ENCODE measurements at places on chromosomes 6 and 20.
A peak's percentile ranks its signal among the peaks of the same experiment; 100 is the strongest.

- DNase-seq = no peak
These were observed 162.2 kb downstream of the NKAIN2 start for GRCh38 chr6:123965894-123966293.

DNA sequence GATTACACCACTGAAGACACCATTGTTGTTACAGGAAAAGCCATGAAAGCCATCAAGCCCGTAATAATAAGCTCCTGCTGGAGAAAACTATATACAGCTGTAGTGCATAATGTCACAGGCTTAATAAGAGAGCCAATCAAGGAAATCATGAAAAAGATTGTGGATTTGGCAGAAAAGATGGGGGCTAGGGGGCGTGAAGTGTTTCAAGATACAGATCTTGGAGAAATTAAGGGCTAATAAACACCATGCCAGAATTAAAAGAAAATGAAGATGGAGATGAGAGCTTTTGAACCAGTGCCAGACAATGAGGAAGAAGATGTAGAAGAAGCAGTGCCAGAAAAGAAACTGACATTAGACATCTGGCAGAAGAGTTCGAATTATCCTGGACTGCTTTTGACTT is 43.2 kb upstream of the DTNBP1 start:
- DNase-seq = no peak

DNA sequence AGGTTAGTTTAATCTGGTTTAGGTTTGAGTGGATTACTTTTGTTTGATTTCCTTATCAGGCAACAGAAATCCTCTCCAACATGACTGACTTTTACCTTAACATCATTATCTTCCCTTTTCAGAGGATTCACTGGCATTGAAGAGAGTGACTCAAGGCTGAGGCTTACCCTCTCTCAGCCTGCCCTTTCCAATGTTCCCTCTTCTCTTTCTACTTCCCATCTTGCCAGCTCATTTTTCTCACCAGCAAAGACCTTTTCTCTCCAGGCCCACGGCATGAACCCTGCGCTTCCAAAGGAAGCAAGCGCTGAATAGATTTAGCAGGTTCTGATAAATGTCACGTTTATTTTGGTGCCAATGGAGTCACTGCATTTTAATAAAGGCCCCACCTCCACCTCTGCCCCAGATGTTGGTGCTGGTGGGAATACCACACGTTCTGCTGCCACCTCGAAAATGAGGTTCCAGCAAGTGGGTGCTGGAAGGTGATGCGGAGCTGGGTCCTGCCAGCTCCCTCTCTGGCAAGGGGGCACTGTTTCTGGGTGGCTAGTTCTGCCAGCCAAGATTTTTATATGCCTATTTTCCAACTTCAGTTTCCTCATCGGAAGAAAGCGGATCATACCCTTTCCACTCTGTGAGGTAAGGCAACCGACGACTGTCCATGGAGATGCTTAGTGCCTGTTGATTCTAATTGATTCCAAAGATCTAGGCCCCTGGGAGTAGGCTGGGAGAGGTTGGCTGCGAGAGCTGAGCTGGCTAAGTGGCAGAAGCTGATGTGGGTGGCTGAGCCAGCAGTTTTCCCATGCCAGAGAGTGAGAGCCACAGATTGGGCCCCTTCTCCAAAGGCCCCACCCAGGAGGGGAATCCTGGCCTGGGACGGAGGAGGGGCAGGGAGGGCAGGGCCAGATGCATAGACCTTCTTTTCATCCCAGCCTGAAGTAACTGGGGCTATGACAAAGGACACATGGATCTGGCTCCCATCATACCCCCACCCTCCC is 87.7 kb upstream of the MAFB start:
- DNase-seq = no peak

DNA sequence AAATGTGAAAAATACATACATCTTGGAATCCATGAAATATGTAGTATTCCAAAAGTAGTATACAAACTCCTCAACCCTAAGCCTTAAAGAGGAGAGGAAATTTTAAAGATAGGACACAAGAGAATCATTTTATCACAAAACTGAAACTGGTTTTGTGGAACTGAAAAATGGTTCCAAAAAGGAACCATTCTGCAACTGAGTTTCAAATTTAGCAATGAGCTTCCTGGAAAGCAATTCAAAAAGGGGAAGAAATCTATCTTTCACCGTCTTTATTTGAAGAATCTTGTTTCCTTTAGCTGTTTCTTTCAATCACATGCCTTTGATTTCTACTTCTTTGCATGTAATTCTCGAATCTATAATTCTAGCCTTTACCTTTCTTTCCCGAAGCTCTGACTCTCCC is 32.2 kb upstream of the LAMP5 start:
- DNase-seq = no peak

DNA sequence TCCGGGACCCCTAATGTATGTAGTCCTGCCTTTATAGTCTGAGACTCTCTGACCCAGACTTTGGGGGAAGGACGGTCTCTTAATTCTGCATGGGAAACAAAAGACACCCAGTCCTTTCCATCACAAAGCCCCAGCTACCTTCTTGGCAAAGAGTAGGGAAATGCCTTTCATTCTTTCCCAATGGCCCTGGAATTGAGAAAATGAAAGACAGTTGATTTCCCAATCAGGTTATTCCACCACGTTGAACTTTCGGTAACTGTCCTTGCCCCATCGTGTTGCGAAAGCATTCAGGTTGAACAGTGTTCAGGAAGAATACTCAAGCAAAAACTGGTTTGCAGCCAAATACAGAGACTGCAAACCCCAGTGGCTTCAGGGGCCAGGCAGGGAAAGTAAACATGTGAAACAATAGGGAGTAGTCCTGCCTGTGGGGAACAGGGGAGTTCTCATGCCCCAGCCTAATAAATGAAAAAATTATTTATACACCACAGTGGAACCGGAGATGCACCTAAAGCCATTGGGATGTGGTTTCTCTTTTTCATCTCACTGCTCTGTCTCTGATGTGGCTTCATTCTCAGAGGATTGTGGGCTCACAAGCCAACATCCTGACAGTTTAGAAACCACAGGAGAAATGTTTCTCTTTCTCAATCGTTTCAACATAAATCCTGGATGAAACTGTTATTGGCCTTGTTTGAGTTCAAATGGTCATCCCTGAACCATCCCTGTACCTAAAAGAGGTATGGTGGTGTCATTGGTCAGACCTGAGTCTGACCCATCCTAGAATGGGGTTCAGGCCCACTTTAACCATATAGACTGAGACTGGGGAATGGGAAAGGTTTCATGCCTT is 44.2 kb upstream of the SLC9A8 start:
- DNase-seq = no peak

- no peak for DNase-seq
These were observed 16.1 kb upstream of the CTCFL start for GRCh38 chr20:57540890-57541580.

DNA sequence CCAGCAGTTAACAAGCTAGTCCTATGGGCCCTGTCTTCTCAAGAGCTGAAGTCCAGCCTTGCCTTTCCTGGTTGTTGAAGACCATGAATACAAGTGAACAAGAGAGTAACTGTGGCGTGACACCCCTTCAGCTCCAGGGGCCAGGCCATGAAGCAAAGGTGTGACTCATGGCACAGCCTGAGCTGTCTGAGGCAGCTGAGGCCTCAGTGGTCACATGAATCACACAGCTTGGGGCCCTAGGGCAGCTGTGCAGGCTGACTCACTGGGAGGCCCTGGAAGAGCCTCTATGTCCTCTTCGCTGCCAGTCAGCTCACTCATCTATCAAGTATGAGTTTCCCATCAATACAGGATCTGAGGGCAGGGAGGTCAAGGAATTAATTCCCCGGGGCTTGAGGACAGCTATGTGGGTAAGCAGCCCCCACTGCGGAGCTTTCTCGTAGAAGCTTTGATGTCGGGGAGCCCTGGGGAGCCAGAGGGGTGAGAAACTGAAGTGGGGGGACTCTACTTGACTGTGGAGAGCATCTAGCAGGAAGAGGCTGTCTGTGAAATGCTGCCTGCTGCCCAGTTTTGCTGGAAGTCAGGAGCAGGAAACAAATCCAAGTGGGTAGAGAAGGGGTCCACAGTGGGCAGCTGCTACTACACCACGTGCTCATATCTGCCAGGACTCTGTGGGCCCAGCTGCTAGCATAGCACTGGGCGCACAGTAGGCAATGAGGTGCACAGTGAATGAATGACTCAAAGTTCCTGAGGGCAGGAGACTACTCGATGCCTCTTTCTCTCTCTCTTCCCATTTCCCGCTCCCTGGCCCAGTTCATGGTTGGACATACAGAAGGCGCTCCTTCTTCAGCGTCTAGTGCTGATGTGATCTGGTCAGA is 13.7 kb upstream of the FAM83C start:
- peak; percentile 82 for DNase-seq

DNA sequence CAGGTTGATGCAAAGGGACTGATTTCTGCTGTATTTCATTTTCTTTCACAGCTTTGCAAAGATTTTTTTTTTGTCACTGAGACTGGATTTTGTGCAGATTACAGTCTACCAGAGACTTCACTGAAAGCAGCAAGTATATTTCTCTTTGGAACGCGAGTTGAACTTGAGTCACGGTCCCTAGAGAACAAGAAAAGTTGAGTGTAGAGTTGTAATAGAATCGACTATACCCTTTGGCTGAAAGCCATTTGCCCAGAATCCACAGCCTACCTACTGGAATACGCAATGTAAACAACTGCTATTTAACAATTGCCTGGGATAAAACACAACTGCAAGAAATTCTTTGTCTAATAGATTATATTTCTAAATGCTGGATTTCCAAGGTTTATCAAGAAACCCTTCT is 520.6 kb downstream of the HDGFL1 start:
- DNase-seq = no peak

DNA sequence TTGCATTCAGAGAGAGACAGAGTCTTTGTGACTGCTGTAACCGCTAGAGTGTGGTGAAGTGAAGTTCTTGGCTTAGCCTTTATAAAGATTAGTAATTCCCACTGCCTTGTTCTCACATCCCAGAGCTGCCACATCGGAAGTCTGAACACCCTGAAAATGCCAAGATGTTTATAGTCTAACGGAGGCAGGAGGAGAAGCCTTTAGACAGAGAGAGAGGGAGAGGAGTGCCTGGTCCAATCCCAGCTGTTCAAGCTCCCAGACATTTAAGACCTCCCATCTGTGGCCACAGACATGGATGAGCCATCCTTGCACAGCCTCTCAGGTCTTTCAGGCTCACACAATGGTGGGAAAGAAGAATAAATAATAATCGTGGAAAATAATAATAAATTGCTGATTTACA is 1422.8 kb upstream of the EYS start:
- no peak for DNase-seq

DNA sequence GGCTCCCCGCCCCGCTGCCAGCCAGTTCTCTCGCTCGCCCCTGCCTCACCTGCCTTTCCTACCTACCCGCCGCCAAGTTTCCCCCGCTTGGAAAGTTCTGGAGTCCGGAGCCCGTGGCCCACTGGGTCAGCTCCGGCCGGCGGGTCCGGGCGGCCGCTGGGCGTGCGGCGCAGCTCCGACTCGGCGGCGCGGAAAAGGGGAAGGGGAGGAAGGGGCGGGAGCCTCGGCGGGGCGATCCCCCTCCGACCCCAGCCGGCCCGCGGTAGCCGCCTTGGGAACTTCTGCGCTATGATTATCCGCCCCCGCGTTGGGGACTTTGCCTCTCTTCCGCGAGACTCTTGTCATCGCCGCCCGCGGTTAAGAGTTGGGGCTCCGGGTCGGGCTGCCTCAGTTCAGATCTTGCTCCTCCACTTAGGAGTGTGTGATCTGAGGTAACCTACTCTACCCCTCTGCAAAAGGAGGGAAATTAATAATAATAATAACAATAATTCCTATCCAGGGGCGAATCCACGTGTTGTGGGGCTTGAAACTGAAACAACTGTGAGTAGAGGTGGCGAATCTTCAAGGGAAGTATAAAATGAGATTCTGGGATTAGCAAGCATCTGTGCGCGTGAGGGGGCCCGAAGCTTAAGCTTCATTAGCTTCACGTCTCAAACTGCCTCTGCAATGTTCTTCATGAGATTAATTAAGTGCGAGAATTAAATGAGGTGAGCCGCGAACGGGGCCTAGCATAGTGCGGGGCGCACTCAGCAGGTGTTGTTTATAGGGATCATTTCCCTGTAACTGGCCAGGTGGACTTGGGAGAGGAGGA is 30.8 kb downstream of the SF3B5 start:
- DNase-seq = peak; percentile 40

GRCh38 chr6:118896339-118897136 is 2.6 kb downstream of the ASF1A start:
- no peak for DNase-seq

DNA sequence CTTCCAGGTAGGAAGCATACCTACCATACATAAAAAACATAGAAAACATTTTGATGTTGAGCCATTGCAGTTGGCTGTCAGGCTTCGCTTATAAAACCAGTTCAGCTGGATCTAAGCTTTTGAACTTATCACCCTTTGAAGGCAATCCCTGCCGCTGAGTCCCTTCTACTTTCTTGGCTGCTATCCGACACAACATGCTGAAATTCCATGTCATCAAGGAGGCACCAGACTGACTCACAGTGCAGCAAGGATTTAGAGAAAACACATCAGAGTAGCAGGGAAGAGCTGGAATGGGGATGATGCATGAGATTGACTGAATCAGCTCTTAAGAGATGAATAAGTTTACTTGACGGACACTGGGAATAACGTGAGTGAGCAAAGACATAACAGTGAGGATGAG is 135.0 kb upstream of the MAN1A1 start:
- DNase-seq = no peak

DNA sequence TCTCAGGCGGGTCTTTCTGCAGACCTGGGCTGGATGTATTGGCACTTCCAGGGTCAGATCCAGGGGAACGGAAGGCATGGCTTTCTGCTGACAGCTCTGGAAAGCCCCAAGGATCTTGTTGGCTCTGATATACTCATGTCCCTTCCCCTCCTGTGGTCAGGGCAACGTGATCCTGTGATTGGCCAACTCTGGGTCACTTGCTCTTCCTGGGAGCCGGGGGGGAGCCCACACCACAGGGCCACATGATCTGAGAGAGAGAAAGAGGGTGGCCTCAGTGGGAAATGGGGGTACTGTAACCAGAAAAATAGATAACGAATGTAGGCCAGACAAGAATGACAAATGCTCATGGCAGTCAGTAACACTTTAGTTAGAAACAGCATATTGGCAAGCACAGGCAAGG is 223.0 kb downstream of the NFATC2 start:
- no peak for DNase-seq

- DNase-seq = no peak
These were observed 15.8 kb upstream of the RNF182 start for GRCh38 chr6:13908955-13909381.

DNA sequence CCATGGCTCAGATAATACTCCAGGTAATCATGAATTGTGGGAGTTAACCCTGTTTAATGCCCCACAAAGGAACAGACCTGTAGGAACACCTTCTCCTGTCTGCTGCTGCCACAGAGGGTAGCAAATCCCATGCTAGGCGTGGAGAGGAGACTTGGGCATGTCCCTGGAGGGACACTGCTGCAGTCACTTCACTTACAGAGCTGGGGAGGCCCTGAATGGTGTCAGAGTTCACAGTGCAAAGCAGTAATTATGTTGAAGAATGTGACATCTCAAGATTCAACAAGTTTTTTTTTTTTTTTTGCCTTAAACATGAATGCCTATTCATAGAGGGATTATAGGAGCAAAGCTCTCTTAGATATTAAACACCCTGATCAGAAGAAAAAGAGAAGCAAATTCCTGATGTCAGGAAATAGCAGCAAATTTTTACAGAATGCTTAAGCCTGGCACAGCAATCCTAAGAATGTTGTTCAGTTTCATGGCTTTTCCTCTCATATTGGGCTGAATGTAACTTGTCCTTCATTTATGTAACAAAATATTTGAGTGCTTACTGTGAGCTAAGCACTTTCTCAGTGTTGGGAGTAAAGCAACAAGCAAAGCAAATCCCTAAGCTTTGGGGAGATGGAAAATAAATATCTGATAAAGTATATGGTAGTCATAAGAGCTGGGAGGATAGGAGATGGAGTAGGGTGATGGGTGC is 45.0 kb downstream of the CARMIL1 start:
- DNase-seq = no peak

- DNase-seq = no peak
These were observed 24.4 kb upstream of the C6orf62 start for GRCh38 chr6:24743265-24743943.

Data from stimulated activated CD4-positive, alpha-beta T cell treated with anti-CD3 and anti-CD28 coated beads, Interleukin-1b, Interleukin-23, amount 100 ng/mL, for 24 hours (primary cell).